ENCODE measurements at places on chromosomes 4 and X. TPM values are rescaled to one million over a fixed set of nuclear protein-coding genes. Genes with fewer than 3 reads are reported as not detected.

IL1RAPL1 gene
- not detected for total RNA-seq

CLDN2 gene
- not detected for total RNA-seq

GPRASP2 gene
- total RNA-seq = 4.7 TPM

UNC5C gene
- 10.0 TPM for total RNA-seq

PARM1 gene
- total RNA-seq = 127 TPM

AMTN gene
- total RNA-seq = not detected

MAOB gene
- 40.6 TPM for total RNA-seq

EGF gene
- not detected for total RNA-seq

JCHAIN gene
- total RNA-seq = 1.6 TPM

MAGEB10 gene
- total RNA-seq = not detected

MAP9 gene
- 12.9 TPM for total RNA-seq

CYBB gene
- 38.7 TPM for total RNA-seq

SLC49A3 gene
- 9.1 TPM for total RNA-seq

TCEAL2 gene
- total RNA-seq = 10.3 TPM

AGA gene
- 34.1 TPM for total RNA-seq

CT45A10 gene
- total RNA-seq = not detected

SMR3B gene
- total RNA-seq = not detected

FIP1L1 gene
- 29.5 TPM for total RNA-seq

SPANXN4 gene
- not detected for total RNA-seq

CENPVL2 gene
- not detected for total RNA-seq

CT45A5 gene
- not detected for total RNA-seq

LINC00632 gene
- total RNA-seq = 161 TPM

NKX6-1 gene
- total RNA-seq = 1.2 TPM

SPANXB1 gene
- total RNA-seq = not detected

BTC gene
- total RNA-seq = 7.8 TPM

CXCL6 gene
- total RNA-seq = not detected

CFAP47 gene
- total RNA-seq = not detected

CDS1 gene
- total RNA-seq = 0.27 TPM

IL21 gene
- total RNA-seq = not detected

RNF150 gene
- 11.6 TPM for total RNA-seq

SPINK2 gene
- not detected for total RNA-seq

ANXA5 gene
- 458 TPM for total RNA-seq

ZAR1 gene
- 0.68 TPM for total RNA-seq

ZNF718 gene
- 11.5 TPM for total RNA-seq

ARSJ gene
- 15.0 TPM for total RNA-seq

IGFBP7 gene
- 6,615 TPM for total RNA-seq

HOPX gene
- total RNA-seq = 2.0 TPM

MAGEB2 gene
- not detected for total RNA-seq

RHOXF2B gene
- not detected for total RNA-seq

UGT2B10 gene
- total RNA-seq = not detected

AMOT gene
- 27.8 TPM for total RNA-seq

PDGFRA gene
- 133 TPM for total RNA-seq

TMA16 gene
- 36.5 TPM for total RNA-seq

SLC25A43 gene
- 24.4 TPM for total RNA-seq

LUZP4 gene
- not detected for total RNA-seq

CXorf49 gene
- not detected for total RNA-seq

ZFP42 gene
- total RNA-seq = not detected

TCP11X1 gene
- total RNA-seq = not detected

CT47A7 gene
- not detected for total RNA-seq

FREM3 gene
- 0.14 TPM for total RNA-seq

CCSER1 gene
- 2.7 TPM for total RNA-seq

GLUD2 gene
- total RNA-seq = 2.5 TPM

ZNF157 gene
- not detected for total RNA-seq

CWH43 gene
- total RNA-seq = not detected

MID1IP1 gene
- 59.2 TPM for total RNA-seq

KCTD8 gene
- total RNA-seq = 4.2 TPM

RTL3 gene
- 1.4 TPM for total RNA-seq

ZBTB49 gene
- total RNA-seq = 8.4 TPM

All from thoracic aorta (tissue), 2 donors.